ENCODE measurements at places on chromosomes 7 and 10.

DNA sequence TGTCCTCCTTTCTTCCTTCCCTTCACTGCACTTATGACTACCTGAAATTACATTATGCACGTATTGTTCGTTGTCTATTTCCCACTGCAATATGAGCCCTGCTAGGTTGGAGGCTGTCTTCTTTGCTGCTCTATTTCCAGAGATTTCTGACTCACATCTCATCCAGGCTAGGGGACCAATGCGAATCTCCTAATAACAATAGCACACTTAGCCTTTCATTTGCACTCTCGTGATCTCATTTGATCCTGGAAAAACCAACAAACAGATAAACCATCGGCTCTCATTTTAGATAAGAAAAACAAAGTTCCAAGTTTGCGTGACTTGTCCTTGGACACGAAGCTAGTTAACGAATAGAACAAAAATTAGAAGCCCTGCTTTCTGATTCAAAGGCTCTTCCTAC is 1.4 kb downstream of the ZNF438 start:
- no peak for DNase-seq

DNA sequence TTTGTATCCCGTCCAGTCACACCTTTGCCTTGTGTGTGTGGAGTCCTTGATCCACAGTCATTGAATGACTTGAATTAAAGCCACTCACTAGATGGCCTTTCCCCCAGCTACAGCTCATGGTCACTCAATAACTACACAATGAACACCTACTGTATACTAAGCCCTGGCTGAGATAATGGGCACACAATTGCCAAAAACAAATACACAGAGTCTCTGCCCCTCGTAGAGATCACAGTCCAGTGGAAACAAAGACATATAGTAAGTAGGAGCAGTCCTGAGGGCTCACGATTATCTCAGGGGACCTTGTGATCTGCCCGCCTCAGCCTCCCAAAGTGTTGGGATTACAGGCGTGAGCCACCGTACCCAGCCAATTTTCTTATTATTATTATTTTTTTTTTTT is 22.1 kb upstream of the DDIT4 start:
- no peak for DNase-seq

- DNase-seq: peak; percentile 65
Measured at GRCh38 chr10:63758080-63758479, 236.9 kb downstream of the REEP3 start.

GRCh38 chr7:103597606-103598005 is 151.6 kb upstream of the SLC26A5 start:
- DNase-seq: no peak

DNA sequence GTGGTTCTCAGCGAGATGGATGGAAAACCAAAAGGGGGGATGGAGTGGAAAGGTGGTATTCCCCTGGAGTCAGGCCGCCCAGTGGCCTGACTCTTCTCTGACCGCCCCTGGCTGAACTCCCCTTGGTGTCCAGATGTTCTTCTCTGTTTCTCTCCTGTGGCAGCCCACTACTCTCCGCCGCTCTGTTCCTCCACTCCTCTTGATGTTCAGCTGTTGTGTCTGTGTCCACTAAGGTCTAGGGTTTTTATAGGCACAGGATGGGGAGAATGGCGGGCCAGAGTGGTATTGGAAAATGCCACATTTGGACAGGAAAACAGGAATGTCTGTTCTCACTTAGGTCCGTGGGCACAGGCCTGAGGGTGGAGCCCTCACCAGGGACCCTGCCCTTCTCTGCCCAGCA is 954.3 kb upstream of the MBL2 start:
- DNase-seq: no peak

DNA sequence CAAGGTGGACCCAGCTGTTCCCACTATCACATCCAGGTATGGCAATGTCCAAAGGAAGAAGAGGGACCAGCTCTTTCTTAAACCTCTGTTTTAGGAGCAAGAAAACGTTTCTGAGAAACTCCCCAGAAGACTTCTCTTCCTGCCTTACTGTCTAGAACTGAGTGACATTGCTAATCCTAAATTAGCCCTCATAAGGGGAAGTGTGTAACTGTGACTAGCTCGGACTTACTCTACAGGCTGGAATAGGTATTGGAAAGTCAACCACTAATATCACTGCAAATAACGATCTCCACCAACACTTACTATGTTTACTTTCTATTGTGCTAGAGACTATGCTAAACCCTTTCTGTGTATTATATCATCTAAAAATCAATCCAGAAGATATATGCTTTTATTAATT is 49.9 kb upstream of the RELN start:
- no peak for DNase-seq

GRCh38 chr7:134731616-134732015 is 47.8 kb upstream of the CALD1 start:
- DNase-seq: no peak

- DNase-seq: peak; percentile 55
Measured at GRCh38 chr7:74010407-74010806, 17.6 kb upstream of the ELN start.

GRCh38 chr10:129851941-129852640 is 112.0 kb downstream of the EBF3 start:
- no peak for DNase-seq

DNA sequence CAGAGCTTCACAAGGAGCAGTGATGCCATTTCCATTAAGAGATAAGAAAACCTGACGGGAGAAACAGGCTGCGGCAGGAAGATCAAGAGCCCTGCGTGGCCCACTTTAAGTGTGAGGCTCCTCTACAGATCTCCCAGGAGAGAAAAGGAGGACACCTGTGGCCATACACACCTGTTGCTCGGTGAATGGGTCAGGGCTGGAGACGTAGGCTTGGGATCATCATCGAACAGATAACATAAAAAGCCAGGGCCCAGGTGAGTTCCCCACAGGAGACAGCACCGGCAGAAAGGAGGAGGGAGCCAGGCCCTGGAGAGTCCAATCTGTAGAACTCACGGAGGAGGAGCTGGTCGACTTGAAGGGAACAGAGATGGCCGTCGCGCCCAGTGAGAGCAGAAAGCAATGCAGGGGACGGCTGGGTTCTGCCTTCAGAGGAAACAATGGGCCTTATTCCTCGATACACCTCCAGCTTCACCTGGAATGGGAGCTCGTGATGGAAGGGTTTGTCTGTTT is 556.8 kb downstream of the DNAJB6 start:
- DNase-seq: no peak

DNA sequence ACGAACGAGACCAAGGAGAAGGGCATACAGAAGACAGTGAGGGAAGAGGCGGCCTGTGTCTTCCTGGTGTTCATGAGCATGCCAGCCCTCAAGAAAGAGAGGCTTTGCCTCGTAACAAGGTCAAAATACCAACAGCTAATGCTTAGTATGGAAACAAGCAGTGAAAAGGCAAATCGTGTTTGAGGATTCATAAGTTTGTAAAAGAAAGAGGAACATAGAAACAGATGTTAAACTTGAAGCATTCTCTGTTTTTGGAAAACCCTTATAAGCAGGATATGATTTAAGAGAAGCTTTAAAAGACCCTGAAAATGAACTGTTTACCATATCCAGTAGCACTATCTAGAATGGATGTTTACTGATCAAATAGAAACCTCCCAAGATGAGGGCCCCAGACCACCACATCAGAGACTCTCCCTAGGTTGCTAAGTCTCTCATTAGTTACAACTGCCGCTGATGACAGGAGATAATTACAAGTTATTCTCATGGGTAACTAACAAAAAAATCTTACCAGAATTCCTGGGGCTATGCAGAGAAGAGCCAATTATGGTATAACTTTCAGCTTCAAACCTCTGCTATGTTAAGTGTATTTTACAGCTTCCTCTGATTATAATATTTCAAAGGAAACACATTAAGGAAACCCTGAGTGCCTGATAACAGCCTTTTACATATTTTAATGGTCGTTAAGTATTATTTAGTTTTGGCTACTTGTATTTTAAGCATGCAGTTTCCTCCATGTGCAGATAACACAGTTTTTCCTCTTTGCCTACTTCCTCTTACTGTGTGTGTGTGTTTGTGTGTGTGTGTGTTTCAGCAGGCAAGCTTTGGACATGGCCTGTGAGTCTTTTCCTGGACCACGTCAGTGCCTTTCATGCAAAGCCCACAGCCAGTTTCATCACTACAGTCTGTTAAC is 17.9 kb downstream of the JCAD start:
- DNase-seq: no peak

GRCh38 chr10:125112697-125113494 is 47.5 kb downstream of the CTBP2 start:
- DNase-seq: no peak

DNA sequence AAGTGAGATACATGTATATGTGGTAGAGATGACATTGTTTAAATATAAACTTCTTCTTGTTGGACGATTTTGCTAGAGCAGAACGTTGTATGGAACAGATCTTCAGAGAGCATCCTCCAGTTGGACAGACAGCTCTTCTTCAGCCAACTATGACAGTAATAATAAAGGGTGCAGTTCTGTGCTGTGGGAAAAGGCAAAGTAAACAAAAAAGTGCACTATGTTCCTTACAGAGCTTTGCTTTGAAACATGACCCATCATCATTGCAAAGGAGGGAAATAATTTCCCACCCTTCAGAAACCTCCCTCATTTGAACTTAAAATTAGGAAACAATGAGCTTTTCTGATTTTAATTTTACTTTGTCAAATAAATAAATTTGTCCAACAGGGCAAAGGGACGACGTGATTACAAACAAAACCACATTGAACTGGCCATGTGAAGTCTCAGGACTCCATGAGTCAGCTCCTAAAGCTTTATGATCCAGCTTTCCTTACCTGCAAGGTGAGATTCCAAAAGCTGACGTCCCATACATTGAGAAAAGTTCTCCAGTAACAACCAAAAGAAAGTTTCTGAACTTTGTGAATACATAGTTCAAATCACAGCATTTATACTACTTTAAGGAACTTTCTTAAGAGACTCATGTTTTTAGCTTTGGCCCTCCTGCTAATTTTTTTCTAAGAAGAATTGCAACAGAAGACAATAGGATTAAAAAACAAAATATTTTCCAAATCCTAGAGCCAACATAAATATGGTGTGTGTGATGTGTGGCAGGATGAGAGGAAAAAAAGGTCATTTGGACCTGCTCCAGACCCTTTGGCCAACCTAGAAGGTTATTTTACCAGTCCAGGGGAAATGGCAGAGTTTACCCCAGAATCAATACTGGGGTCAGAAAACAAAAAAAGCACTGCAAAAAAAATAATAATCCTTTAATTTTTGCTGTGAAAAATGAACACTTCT is 565.4 kb upstream of the NRP1 start:
- no peak for DNase-seq

Measured in fibroblast of skin of abdomen (primary cell).